ENCODE measurements at places on chromosomes 5 and 9. TPM values are rescaled to one million over a fixed set of nuclear protein-coding genes. Genes with fewer than 3 reads are reported as not detected.

GNAQ gene
- polyA plus RNA-seq: 0.39 TPM

ANKRD31 gene
- polyA plus RNA-seq: 0.10 TPM

EQTN gene
- 0.35 TPM for polyA plus RNA-seq

RAD17 gene
- polyA plus RNA-seq: 29.6 TPM

ZNF883 gene
- polyA plus RNA-seq: 1.2 TPM

NME5 gene
- not detected for polyA plus RNA-seq

LCN12 gene
- polyA plus RNA-seq: not detected

CDC20B gene
- polyA plus RNA-seq: not detected

INSL4 gene
- polyA plus RNA-seq: not detected

NFIL3 gene
- polyA plus RNA-seq: 3.1 TPM

PCDHB8 gene
- not detected for polyA plus RNA-seq
